ENCODE measurements at places on chromosomes 1 and 21.

- peak; percentile 53 for DNase-seq
Measured at GRCh38 chr1:174448531-174448883, 743 bp downstream of the GPR52 start.

DNA sequence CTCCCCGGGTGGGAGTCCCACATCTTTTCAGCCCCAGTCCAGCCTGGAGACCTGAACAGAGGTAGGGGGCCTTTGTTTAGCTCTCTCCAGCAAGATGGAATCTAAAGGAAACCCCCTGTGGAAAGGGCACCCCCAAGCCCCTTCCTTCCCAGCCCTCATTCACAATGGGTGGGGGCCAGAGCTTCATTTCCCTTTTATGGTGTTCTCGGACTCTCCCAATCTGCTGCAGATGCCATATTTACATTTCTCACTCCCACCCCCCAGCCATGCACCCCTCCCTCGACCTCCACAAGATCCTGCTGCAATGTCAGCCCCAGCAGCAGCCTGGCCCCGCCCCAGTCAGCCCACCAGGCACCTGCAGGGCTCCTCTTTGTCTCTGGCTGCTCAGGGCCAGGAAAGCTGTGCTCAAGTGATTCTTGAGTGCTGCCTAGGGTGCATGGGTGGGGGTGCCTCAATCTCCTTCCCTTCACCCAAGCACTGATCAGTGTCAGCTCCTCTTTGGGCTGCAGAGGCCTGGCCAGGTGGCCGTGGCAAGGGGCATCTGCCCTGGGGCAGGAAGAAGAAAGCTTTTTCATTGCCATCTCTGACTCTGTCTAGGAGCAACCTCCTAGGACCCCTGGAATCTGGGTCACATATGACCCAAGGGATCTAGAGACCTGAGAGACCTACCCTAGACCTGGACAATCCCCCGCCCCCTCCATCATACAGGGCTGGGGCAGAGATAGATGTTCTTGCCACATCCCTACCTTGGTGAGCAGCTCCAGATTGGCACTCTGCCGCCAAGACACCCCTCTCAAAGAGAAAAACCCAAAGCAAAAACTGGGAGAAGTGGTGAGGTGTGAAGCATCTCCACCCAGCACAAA, 1.7 kb downstream of the KIF21B start:
- no peak for DNase-seq

DNA sequence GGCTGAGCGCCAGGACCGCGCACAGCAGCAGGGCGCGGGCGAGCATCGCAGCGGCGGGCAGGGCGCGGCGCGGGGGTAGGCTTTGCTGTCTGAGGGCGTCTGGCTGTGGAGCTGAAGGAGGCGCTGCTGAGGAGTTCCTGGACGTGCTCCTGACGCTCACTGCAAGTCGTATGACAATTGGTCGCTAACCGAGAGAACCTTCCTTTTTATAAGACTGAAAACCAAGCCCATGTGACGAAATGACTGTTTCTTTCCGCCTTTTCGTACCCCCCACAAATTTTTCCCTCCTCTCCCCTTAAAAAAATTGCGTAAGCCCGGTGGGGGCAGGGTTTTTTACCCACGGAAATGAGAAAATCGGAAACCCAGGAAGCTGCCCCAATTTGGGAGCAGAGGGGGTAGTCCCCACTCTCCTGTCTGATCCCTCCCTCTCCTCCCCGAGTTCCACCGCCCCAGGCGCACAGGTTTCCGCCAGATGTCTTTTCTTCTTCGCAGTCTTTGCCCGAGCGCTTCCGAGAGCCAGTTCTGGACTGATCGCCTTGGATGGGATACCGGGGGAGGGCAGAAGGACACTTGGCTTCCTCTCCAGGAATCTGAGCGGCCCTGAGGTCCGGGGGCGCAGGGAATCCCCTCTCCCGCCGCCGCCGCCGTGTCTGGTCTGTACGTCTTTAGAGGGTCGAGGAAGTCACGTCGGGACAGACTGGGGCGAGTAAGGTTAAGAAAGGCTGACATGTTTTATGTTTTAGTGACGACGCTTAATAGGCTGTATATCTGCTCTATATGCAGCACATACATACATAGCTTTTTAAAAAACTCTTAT, at the start of gene PTGS2:
PTGS2 (minus strand) TSS at position 179 of the 817 bp plus-strand sequence; CDS start at position 46, 133 bp downstream.
- peak; percentile 86 for DNase-seq

- DNase-seq = no peak
Measured at GRCh38 chr1:228142701-228143136, 2.6 kb downstream of the GUK1 start.

Data from NCI-H1105 (cell line).